ENCODE measurements at places on chromosomes 6 and 20.

DNA sequence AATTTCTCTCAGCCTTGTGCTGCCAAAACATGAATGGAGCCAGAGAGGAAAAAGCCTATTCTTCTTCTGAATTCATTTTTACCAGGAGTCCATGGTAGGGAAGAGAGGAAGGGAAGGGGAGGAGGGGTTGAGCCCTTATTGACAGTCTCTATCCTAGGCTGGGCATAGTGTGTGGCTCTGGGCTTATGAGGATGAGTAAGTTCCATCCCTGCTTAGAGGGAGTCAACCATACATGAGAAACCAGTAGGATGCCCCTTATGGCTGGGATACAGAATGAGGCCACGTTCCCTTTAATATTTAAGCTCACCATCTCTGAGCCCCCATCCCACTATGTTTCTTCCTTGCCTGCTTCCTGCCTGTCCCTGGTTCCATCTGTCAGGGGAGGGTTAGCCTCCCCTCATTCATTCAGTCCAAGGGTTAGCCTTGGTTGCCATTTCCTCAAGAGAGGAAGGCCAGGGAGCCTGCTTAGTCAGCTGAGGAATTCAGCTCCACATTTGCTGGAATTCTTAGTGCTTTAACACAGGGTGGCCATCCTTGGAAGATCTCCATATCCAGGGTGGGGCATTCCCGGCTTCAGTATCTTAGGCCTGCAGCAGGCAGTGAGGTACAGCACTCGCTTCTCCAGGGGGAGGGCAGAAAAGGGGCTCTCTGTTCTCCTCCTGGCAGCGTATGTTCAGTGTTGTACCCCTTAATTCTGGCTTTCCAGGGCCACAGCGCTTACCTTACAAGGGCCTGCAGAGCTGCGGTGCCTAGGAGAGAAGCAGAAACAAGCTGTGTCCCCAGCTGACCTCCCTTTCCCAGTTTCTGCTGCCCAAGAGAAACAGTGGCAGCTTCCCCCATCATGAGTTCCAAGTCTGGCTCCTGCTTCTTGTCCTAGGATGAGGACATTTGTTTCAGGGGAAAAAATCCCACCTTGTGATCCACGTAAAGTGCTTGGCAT is 12.5 kb downstream of the SIRT5 start:
- no peak for DNase-seq

GRCh38 chr20:38671186-38671585 is 53.1 kb upstream of the SLC32A1 start:
- DNase-seq: no peak

- no peak for DNase-seq
Measured at GRCh38 chr20:21713901-21714296, 8.4 kb downstream of the PAX1 start.

GRCh38 chr6:55875400-55875799 is at the start of gene BMP5:
TSS of gene BMP5 (minus strand) at chr6:55875590. CDS start at chr6:55874865, 725 bp downstream.
- DNase-seq: no peak

- no peak for DNase-seq
Measured at GRCh38 chr6:80439721-80440470, 333.4 kb downstream of the BCKDHB start.

DNA sequence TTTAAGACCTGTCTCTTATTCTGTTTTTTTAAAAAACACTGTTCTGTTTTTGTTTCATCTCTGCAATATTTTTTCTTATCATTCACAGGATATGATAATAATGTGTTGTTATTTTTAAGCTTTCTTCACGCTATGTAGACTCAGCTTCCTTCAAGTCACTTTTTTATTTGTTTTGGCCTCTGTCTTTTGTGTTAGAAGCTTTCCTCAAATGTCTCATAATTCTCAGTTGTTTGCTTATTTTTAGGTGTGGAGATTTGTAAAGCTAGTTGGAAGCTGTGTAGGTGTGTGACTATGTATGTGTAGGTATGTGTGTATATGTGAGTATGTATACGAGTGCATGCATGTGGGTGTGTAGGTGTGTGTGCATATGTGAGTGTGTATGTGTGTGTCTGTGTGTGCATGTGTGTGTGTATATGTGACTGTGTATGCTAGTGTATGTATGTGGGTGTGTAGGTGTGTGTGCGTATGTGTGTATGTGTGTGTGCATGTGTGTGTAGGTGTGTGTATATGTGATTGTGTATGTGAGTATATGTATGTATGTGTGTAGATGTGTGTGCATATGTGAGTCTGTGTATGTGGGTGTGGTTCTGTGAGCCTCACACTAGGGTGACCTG is 16.3 kb upstream of the VEGFA start:
- DNase-seq: no peak

- no peak for DNase-seq
Measured at GRCh38 chr20:41697861-41698559, 79.8 kb upstream of the CHD6 start.

GRCh38 chr20:58012731-58013510 is 215.5 kb downstream of the ANKRD60 start:
- no peak for DNase-seq

GRCh38 chr20:5535125-5535756 is 215.0 kb upstream of the SHLD1 start:
- DNase-seq: no peak

GRCh38 chr20:18166241-18166881 is 28.7 kb downstream of the KAT14 start:
- no peak for DNase-seq

Data from CMK (cell line).